ENCODE measurements at places on chromosomes 16 and 17. TPM values are rescaled to one million over a fixed set of nuclear protein-coding genes. Genes with fewer than 3 reads are reported as not detected.

The NOL11 gene
- 23.3 TPM for total RNA-seq

The TNP2 gene
- total RNA-seq, result not detected

The TRIM47 gene
- 12.3 TPM for total RNA-seq

The RAC3 gene
- total RNA-seq, result 5.7 TPM

The KAT2A gene
- 3.8 TPM for total RNA-seq

The NOD2 gene
- total RNA-seq, result 0.14 TPM
